NCI-H1105 (cell line): ENCODE measurements at places on chromosomes 2 and 18.

DNA sequence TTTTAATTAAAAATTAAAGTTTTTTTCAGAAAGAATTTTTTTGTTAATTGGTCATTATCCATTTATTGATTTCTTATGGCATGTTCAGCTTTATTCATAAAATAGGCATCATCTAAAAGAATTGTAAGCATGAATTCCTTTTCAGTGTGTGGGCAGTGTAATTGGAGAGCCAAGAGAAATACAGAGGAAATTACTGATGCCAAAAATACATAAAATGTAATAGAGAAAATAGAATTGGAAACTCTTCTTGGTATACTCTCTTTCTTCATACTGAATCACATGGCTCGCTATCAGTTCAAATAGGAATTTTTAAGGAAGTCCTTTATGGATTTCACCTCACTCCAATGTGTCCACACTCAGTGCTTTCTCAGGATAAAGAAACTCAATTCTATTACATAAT is 663.6 kb upstream of the NRXN1 start:
- no peak for DNase-seq

GRCh38 chr2:168118733-168119514 is 128.5 kb downstream of the STK39 start:
- DNase-seq: peak; percentile 55

DNA sequence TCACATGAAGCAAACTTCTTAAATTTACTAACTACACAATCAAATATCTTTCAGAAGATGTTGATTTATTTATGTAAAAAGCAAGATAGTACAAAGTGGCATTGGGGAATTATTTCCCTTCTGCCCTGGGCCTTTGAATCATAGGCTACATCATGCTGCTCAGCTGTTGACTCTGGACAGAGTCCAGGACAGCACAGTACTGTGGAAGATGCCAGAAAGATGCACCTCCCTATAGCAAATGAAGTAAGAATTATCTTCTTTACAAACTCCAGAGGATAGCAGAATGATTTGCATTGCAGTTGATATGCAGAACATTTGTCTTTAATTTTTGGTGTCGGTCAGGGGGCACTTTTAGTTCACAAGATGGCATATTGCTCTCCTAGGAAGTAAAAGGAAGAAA is 1354.5 kb upstream of the ZEB2 start:
- no peak for DNase-seq

- DNase-seq: peak; percentile 60
Observed at GRCh38 chr2:20282916-20283592, 58.1 kb upstream of the SDC1 start.

GRCh38 chr18:76397631-76398030 is 97.4 kb downstream of the ZNF516 start:
- DNase-seq: no peak

DNA sequence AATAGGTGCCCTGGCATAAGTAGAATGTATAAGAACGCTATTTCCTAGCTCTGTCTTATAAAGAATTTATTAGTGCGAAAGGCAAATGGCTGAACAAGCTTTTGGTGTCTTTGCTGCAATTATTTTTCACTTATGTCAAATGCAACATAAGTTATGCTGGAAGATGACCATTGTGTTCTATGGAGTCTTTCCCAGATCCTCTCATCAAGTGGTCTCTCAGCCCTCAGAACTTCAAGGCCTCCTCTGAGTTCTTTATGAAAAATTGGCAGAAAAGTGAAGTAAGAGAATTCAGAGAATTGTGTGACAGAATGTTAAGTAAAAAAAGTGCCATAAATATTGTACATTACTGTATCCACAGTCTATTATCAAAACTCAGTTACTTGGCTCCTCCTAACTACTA is 75.2 kb downstream of the RIT2 start:
- DNase-seq: no peak

DNA sequence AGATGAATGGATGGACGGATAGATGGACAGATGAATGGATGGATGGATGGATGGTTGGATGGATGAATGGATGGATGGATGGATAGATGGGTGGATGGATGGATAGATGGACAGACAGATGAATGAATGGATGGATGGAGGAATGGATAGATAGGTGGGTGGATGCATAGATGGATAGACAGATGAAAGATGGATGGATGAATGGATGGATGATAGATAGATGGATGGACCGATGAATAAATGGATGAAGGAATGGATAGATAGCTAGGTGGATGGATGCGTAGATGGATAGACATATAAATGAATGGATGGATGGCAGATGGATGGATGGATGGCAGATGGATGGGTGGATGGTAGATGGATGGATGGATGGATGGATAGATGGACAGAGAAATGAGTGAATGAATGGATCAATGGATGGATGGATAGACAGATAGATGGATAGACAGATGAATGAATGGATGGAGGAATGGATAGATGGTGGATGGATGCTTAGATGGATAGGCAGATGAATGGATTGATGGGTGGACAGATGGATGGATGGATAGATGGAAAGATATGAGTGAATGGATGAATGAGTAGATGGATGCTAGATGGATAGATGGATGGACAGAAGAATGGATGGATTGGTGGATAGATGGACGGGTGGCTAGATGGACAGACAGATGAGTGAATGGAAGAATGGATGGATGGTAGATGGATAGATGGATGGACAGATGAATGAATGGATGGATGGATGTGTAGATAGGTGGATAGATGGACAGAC is 167.9 kb downstream of the TRIM43 start:
- DNase-seq: no peak

GRCh38 chr2:97766567-97766966 is 53.2 kb downstream of the ZAP70 start:
- DNase-seq: no peak

- no peak for DNase-seq
Observed at GRCh38 chr2:69575926-69576325, 67.6 kb downstream of the AAK1 start.

DNA sequence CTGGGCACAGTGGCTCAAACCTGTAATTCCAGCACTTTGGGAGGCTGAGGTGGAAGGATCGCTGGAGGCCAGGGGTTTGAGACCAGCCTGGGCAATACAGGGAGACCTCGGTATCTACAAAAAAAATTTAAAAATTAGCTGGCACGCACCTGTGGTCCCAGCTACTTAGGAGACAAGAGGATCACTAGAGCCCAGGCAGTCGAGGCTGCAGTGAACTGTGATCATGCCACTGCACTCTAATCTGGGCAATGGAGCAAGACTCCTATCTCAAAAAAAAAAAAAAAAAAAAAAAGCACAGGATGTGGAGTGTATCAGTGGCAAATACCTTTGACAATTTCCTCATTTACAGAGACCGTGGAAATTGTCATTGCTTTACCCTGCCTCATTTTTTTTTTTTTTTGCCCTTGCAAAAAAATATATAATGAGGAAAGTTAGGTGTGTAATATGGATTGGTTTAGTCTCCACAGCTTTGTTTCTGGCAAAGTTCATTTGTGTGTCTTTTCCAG is 20.9 kb upstream of the PPP1CB start:
- no peak for DNase-seq
